ENCODE measurements at places on chromosomes 12 and 14.

- no peak for DNase-seq
Measured at GRCh38 chr12:42794806-42795205, 205.3 kb upstream of the PRICKLE1 start.

DNA sequence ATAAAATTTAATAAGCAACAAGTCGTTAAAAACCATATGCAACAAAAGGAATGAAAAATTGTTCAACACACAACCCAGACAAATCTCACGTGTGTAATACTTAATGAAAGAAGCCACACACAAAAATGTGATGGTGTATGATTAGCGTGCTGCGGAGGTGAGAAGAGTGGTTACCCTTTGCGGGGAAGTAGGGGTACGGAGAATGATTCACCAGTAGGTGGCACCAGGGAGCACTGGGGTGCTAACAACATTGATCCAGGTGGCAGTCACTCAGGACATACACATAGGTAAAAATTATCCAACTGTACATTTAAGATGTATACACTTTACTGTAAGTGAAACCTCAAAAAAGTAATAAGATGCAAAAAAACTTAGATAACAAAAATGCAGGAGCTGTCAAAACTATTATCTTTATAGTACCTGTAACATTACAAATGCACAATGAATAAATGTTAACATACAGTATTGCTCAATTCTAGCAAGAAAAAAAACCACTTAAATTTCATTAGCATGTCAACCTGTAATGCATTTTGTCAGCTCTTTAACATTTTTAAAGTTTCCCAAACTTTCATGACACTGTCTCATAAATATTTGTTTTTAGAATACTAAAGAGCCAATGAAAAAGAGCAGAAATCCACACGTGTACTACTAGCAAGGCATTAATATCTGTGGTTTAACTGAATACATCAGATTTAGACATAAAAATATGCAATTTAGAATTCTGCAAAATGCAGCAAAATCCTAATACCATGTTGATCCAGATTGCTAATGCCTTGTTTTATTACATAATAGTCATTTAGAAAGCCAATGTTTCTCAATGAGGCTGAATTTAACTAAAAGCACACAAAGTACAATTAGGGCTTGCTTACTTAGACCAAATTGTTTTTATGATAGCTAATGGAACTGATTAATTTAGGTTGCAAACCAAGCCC, 46.7 kb downstream of the TMCC3 start:
- no peak for DNase-seq

GRCh38 chr14:70416338-70416724, 559 bp downstream of the SYNJ2BP start:
- no peak for DNase-seq

- no peak for DNase-seq
Measured at GRCh38 chr12:120538281-120539156, 4.4 kb downstream of the RNF10 start.

- DNase-seq: no peak
Measured at GRCh38 chr12:109191621-109192250, 75.3 kb downstream of the ACACB start.

DNA sequence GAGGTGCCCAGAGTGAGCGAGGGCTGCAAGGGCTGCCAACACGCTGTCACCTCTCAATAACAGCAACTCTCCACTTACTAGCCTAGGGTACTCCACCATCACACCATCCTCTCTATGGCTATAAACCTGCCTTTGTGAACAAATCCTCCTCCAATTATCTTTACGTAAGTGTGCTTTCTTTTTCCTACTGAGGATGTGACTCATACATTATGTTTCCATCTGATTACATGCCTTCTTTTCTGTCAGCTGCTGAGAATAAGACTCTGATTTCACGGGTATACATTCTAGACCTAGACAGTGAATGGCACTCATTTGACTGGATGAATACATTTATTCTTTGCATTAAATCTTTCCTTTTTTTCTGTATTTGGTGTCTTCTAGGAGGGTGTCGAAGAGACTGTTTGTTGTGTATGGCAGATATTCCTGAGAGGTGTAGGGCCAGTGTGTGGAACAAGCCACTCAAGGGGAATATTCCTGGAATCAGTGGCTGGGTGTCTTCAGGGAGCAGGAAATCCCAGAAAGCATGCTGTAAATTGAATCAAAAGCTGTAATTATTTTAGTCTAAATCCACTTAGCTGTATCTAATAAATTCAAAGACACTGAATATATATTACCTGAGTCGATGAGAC, 327.3 kb upstream of the TMTC1 start:
- DNase-seq: no peak

GRCh38 chr14:32078023-32078857, 1.1 kb downstream of the ARHGAP5 start:
- no peak for DNase-seq

- no peak for DNase-seq
Measured at GRCh38 chr14:83838226-83838625, 1691.7 kb upstream of the FLRT2 start.

DNA sequence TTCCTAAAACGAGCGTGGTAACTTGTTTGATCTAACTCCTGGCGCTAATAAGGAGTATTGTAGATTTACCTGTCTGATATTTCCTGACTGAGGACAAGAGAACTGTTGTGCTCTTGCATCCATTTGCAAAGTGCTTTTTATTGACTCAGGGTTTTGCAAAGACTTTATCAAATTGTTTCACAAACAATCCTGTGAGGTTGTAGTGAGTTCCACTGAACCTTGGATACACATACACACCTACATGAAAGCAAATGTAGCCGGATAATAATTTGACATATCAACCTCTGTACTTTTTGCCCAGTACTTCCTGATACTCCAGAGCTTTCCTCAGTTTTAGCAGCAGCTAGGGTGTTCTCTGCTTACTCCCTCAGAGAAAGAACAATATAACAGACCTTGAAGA, 6.7 kb upstream of the PTGER2 start:
- DNase-seq: no peak

GRCh38 chr12:111826316-111826715, 15.7 kb upstream of the MAPKAPK5 start:
- DNase-seq: no peak

DNA sequence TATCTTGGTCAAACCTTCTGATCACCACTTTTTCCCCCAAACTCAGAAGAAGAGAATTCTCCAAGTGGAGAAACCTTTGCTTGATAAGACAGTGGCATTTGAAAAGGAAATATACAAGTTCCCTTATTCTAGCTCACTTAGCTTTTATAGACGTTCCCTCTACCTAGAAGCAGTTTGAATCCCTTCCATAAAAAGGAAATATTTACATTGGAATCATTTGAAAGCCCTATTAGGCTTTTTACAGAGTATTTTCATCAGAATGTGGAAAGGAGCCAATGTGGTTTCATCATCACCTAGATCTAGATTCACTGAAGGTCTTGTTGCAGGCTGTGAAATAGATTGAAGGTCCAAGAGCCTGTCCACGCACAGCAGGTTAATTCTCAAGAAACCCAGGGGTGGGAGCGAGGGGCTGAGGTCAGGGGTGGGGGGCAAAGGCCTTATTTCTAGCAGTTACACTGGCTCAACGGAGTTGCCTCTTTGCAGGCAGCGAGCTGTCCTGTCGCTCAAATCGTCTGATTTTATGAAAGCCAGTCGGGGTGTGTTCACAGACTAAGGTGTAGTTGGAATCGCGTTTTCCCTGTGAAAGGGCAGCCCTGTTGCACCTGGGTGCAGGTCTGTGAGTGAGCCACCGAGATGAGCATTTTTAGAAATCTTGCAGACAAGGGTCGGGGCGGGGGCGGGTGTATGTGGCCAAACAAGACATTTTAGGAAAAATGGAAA, 45.6 kb downstream of the AACS start:
- DNase-seq: no peak

GRCh38 chr12:80178846-80179245, 79.5 kb downstream of the OTOGL start:
- DNase-seq: no peak

DNA sequence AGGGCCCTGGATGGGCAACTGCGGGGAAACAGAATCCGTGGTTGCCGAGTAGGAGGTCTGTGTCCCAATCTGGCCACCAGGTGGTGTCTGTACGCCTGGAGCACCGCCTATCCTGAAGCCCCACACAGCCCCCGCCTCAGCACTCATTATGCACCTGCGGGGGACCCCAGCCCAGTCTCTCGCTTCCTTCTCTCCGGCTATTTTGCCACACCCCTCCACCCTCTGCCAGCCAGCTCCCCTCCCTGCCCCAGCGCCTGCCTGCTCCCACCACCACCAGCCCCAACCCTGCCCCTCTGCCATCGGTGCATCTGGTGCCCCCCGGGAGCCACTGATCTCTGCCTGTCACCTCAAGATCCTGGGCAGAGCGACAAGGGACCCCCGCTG, 2.2 kb upstream of the NXPH4 start:
- peak; percentile 19 for DNase-seq

Measured in activated naive CD4-positive, alpha-beta T cell (primary cell).